Cerebellum (tissue), 4 donors: ENCODE measurements at places on chromosomes 7 and 10. TPM values are rescaled to one million over a fixed set of nuclear protein-coding genes. Genes with fewer than 3 reads are reported as not detected.
A peak's percentile ranks its signal among the peaks of the same experiment; 100 is the strongest.

Gene C10orf62
- 0.73 TPM for total RNA-seq

DNA sequence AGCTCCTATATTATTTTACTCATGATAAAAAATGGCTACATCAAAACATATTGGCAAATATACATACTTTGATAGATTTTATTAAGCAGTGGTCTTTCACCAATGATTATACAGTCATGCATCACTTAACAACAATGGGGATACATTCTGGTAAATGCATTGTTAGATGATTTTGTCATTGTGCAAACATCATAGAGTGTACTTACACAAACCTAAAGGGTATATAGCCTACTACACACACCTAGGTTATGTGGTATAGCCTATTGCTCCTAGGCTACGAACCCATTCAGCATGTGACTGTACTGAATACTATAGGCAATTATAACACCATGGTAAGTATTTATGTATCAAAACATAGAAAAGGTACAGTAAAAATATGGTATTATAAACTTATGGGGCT is 98.9 kb upstream of the IL6 start:
- no peak for DNase-seq

- DNase-seq, result no peak
These were observed 34.0 kb upstream of the PDGFA start for GRCh38 chr7:553636-554111.

DNA sequence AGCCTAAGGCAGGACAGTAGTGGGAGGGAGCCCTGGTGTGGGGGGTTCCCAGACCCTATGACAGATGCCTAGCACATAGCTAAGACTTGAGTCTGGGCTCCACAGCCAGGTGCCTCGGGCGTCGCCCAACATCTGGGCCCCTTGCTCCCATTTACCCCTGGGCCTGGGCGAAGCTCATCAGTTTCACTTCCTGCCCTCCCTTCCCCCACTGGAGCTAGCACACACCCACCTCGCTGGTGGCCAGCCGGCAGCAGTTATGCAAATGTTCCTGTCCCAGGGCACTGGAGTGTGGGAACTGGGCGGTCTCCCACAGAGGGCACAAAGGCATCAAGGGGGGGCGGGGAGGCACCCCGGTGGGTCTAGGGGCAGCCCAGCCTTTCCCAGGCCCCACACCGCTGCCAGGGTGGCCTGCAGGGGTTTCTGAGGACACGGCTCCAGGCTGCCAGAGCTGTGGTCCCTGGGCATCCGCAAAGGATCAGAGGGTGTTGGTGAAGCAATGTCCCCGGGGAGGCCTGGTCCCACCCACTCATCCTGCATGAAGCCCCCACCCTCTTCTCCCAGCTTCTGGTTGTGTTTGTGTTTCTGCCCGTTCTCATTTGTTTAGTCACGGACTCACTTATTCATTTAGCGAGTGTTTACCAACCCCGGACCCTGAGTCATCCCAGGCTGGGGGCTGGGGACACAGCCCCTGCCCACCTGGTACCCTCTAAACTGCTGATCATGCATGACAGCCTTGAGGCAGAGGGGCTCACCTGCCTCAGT is 20.4 kb downstream of the SH2B2 start:
- no peak for DNase-seq

DNA sequence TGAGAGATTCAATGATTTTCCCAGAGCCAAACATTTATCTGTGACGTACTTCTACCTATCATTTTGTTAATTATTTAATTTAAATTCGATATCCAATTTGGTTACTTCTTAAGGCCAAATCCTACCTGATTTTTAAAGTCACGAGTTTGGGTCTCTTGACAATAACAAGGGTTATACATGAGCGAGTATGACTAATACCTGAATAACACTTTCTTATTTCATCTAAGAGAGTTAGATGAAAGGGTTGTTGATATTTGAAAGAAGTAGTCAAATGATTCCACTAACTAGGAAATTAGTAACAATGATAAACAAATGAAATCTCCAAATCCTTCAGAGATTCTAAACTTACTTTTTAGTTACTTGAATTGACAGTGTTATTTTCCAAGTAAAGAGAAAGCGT is 1086.9 kb downstream of the XPNPEP1 start:
- DNase-seq, result no peak

- peak; percentile 63 for DNase-seq
These were observed 11.3 kb downstream of the DUSP5 start for GRCh38 chr10:110508806-110509544.
